ENCODE measurements at places on chromosomes 12 and 14.

DNA sequence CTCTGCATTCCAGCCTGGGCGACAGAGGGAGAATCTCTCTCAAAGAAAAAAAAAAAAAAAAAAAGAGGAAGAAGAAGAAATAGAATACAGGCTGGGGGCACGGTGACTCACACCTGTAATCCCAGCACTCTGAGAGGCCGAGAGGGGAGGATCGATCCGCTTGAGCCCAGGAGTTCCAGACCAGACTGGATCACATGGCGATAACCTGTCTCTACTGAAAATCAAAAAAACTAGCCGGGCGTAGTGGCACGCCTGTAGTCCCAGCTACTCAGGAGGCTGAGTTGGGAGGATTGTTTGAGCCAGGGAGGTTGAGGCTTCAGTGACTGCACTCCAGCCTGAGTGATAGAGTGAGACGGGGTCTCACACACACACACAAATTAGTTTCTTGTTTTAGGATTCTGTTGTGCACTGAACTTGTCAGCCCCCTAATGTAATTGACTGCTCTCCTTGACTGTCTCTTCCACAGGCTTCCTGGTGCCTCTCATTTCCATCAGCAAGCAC, 963 bp upstream of the TINF2 start:
- peak; percentile 23 for DNase-seq

- peak; percentile 59 for DNase-seq
These were observed 253.1 kb downstream of the EFCAB11 start for GRCh38 chr14:89701211-89702043.

DNA sequence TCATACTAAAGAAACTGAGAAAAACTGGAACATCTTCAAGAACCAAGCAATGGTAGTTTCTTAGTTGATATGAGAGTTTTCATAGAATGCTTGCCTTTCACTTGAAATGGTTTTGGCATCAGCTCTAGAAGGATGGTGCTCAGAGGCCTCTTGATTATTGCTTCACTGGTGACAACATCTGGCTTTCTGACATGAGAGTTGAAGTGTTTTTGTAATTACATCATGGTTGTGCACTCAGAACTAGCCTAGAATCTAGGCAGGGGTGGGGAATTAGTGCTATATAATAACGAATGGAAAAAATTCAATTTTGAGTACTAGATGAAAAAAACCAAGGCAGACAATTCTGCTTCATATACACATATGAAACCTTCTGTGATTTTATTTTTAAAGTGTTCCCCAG, 172.8 kb upstream of the LMNTD1 start:
- no peak for DNase-seq

DNA sequence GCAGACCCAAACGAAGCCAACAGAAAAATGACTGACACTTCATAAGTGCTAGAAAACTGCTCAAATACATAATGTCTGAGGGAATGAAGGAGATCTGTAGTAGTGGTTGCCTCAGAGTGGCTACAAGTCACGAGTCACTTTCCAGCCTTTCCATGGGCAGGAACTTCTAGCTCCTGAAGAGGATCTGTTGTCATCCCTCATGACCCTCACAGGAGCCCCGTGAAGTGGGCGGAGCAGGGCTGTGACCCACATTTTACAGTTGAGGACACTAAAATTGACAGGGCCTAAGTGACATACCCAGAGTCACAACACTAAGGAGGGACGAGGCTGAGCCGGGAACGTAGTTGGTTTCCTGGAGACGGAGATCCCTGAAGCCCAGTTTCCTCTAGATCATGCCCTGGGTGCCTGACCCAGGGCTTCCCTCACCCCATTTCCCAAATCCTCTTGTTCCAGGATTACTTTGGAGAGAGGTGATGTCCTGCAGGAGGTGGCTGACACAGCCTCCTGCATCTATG, 45.8 kb upstream of the P2RX7 start:
- DNase-seq = no peak

GRCh38 chr12:46442239-46442638, 69.7 kb upstream of the SLC38A2 start:
- no peak for DNase-seq

DNA sequence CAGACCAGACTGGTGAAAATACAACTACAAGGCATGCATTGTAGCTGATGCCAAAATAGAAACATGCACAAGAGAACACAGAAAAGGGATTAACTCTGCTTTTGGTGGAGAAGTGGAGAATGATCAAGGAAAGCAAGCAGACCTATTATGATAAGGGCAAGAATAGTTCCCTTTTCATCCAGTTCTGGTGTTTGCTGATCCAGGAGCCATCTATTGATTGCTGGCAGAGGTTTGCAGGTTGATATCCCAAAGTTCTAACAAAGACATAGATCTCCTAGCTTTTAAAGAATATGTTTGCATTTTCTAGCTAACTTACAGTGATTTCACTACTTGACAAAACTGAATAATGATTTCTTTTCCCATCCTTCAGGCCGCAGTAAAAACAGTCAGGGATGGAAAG, 166.2 kb upstream of the CDKN3 start:
- DNase-seq = no peak

DNA sequence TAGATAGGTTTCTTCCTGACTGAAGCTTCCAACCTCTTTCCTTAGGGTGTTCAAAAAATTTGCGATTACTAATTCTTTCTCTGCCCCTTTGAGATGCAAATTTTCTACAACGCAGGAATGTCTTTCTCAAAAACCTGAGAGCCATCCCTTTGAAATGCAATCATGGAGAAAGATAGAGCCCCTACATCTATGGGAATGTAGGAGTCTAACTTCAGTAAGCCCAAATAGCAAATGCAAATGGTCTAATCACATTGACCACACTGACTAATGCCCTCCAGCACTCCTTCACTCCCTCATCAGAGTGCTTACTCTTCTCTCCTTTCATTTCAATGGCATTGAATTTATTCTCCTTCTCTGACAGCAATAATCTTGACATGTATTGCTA, 107.1 kb downstream of the SLC6A15 start:
- no peak for DNase-seq

DNA sequence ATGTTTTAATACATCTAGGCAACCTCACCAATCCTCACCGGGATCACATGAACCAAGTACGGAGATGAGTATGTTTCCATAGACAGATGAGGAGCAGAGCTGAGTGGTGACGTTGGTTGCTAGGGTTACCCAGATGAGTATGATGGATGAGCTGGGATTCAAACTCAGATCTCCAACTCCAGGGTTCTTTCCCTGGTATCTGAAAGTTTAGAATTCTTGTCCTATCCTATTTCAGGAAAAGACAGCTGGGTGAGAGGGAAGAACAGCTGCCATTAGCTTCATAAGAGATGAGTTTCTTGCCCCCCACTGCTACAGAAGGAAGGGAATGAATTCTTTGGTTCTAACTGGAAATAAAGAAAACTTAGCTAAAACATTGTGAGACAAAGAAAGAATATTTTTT, 728.9 kb upstream of the TBX3 start:
- DNase-seq = no peak

- DNase-seq = no peak
These were observed 1.3 kb upstream of the EMP1 start for GRCh38 chr12:13195250-13195649.

DNA sequence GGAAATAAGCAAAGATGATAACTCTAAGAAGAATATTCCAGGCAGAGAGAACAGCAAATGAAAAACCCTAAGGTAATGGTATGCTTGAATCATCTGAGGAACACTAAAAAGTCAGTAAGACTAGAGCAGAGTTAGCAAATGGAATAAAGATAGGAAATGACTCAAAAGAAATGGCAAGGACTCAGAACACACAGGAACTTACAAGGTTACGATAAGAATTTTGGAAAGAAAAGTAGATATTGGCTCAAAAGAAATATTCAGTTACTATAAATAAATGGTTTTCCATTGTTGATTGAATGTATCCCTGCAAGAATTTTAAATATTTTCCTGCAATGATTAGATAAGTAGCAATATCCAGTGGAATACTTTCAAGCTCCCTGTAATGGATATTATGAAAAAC, 705.8 kb downstream of the C12orf50 start:
- no peak for DNase-seq

Measured in pons (tissue), 1 donor.